ENCODE measurements at places on chromosomes 3 and 15. TPM values are rescaled to one million over a fixed set of nuclear protein-coding genes. Genes with fewer than 3 reads are reported as not detected.

DNA sequence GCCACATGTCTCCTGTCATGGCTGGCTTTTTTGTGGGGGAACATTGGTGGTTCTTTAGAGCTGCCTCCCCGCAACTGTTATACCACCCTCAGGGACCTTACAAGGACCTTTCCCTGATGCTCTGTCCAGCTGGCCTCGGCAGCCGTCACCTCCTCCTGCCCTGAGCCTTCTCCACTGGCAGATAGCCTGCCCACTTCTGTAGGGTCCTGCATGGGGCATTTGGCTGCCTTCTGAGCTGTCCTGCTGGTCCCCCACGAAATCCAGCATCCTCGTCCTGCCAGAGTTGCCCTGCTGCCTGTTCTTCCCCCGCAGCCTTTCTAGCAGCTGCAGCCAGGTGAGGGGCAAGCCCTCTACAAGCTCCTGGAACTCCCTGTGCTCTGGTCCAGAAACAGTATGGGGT lies 86.2 kb downstream of the USP13 start:
- no peak for DNase-seq

- DNase-seq = no peak
Measured at GRCh38 chr15:75831806-75832102, 11.5 kb upstream of the UBE2Q2 start.

- no peak for DNase-seq
Measured at GRCh38 chr15:77975332-77976094, 102.0 kb downstream of the TBC1D2B start.

DNA sequence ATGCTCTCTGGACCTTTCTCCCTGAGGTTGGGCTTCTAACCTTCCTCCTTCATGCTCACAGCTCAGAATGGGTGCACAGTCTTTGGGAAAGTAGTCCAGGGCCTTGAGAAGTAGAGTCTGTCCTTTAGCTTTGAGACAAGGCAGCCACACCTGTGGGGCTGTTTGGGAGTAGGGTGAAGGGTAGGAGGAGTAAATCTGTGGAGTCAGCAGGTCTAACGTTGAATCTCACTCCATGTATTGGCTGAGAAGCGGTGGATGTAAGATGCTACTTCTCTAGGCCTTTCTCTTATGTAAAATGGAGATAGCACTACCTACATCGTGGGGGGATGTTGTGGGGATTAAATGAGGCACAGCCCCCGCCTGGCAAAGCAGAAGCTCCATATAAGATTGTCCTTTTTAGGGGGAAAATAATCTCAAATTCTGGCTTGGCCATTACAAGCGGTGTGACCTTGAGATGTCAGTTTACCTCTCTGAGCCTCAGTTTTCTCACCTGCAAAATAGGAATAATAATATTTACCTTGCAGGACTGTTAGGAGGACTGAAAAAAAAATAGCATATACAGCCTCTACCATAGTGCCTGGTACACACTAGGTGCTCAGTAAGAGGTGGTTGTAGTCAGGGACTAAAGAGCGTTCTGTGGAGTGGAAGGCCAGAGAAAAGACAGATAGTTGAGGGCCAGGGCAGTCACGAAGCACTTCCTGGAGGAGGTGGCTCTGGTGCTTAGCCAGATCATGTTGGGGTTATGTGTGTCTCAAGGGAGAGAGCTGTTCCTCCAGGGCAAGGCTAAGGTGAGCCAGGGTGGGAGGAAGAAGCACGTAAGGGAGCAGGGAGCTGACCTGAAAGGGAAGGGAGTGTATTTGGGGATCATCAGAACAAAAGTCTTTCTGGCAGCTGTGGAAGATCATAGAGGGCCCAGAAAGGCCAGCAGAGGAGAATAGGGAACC lies 82.8 kb upstream of the MRPS22 start:
- DNase-seq = no peak

The GRAMD2A gene
- 8.0 TPM for total RNA-seq

The SHF gene
- total RNA-seq = 2.6 TPM

Measured in HCT116 (cell line).